ENCODE measurements at places on chromosomes 12 and 14.

DNA sequence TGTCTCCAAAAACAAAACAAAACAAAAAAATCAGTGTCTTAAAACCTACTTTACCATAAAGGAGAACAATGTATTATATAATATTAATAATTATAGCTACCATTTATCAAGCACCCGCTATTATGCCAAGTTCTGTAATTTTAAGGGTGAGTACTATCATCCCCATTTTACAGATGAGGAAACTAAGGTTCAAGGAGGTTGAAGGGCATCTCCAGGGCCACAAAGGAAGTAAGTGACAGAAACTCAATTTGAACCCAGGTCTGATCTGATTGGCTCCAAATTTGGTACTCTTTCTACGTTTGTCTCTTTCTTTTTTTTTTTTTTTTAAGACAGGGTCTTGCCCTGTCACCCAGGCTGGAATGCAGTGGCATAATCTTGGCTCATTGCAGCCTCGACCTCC lies 115.4 kb downstream of the BCAT1 start:
- DNase-seq = no peak

- DNase-seq = no peak
These were observed 2.4 kb upstream of the GPRC5D start for GRCh38 chr12:12954356-12954755.

GRCh38 chr12:79956896-79957295 lies 22.0 kb upstream of the PPP1R12A start:
- DNase-seq = peak; percentile 49

DNA sequence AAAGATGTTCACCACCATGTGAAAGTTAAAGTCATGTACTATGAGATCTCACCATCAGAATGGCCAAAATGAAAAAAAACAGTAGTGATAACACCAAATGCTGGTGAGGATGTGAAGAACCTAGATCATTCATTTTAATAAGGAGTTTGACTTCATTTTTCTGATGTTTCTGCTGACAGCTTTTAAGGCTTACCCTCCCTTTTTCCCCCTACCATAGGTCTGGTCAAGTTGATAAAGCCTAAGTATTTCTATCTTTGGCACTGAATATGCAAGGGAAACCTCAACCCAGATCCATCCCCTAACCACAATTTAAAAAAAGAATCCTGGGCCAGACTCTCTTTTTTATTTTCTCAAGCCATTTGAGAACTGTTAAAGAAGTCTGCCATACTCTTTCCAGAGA lies 689.6 kb upstream of the FOXG1 start:
- no peak for DNase-seq

- DNase-seq = no peak
These were observed 24.9 kb downstream of the NAV3 start for GRCh38 chr12:77855548-77855947.

GRCh38 chr14:72559669-72560255 lies 334.1 kb downstream of the DPF3 start:
- DNase-seq = no peak

GRCh38 chr14:98168211-98168985 lies 1103.6 kb downstream of the BCL11B start:
- DNase-seq = no peak

- peak; percentile 21 for DNase-seq
These were observed 33.4 kb upstream of the IGF1 start for GRCh38 chr12:102513739-102514138.

GRCh38 chr14:92892589-92892988 lies 30.4 kb upstream of the CHGA start:
- DNase-seq = no peak

- DNase-seq = no peak
These were observed 81.1 kb downstream of the SMOC1 start for GRCh38 chr14:69960296-69960695.

- DNase-seq = no peak
These were observed 7.2 kb upstream of the ANKRD9 start for GRCh38 chr14:102516531-102517391.

DNA sequence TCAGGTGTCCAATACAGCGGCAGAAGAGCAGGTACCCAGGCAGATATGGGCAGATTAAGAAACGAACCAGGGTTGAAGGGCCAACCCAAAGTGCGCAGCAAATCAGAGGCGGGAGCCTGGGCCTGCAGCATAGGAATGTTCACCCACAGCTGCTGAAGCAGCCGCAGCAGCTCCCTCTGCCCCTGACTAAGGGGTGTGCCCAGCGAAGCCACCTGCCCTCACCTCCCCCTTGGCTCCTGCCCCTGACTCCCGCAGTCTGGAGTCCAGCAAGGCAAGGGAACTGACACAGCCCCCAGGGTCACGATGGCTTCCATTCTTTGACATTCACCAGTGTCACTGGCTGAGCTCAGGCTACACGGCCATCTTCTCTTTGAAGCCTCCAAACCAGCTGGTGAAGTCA lies 27.3 kb upstream of the ZFP36L1 start:
- no peak for DNase-seq

DNA sequence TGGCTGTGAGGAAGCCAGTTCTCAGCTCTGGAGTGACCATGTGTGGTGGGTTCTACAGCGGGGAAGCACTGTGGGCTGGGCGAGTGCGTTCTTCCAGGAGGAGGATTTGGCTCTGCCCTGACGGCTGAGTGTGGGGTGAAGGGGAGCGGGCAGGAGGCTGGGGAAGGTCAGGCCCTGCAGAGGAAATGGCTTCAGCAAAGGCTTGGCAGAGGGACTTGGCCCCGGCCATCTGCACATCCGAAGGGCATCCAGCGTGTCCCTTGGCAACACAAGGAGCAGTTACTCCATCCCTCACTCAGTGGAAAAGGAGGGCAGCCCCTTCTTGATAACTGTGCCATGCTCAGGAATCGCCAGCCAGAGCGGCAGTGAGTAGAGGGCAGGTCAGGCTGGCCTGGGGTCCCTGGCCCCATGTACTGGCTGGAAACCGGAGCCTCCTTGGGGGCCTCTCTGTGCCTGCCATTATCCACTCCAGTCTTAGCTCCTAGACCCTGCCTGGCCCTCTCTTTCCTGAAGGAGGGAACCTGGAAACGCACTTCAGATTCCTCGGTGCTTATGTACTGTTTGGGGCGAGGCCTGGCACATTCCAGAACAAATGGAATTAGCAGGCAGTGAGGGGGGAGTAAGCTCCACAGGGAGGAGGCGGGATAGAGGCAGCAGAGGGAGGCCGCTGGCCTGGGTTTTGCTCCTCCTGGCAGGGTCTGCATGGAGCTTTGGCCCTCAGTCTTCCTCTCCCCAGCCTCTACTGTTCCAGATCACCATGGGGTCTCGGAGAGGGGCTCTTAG lies 133.6 kb upstream of the NCOR2 start:
- DNase-seq = peak; percentile 83

GRCh38 chr12:110314308-110314707 lies 33.3 kb downstream of the ATP2A2 start:
- DNase-seq = peak; percentile 64

GRCh38 chr14:102926104-102926503 lies 3.6 kb downstream of the AMN start:
- no peak for DNase-seq

DNA sequence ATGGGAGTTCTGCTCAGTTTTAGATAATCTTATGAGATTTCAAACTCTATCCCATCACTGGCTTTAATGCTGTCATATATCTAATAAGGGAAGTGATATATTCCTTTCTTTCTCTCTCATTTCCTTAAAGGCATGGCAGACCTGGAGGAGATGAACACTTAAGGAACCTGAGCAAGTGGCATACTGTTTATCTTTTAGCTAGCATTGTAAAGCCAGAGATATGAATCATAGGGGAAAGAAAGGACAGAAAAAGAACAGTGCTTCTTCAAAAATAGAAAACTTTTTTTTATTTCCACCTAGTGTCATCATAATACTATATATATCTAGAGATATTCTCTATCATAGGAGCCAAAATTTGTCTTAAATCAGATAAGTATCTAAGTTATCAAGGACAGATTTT lies 68.3 kb upstream of the PSMA6 start:
- no peak for DNase-seq

GRCh38 chr14:23252420-23253333 lies 14.9 kb downstream of the RNF212B start:
- no peak for DNase-seq

GRCh38 chr12:29510591-29511185 lies 13.2 kb upstream of the OVCH1 start:
- DNase-seq = no peak
